ENCODE measurements at places on chromosomes 4 and X. TPM values are rescaled to one million over a fixed set of nuclear protein-coding genes. Genes with fewer than 3 reads are reported as not detected.

GRCh38 chr4:153620352-153620751, 63.7 kb upstream of the TLR2 start:
- no peak for DNase-seq

Gene FUNDC1
- total RNA-seq: 17.3 TPM

DNA sequence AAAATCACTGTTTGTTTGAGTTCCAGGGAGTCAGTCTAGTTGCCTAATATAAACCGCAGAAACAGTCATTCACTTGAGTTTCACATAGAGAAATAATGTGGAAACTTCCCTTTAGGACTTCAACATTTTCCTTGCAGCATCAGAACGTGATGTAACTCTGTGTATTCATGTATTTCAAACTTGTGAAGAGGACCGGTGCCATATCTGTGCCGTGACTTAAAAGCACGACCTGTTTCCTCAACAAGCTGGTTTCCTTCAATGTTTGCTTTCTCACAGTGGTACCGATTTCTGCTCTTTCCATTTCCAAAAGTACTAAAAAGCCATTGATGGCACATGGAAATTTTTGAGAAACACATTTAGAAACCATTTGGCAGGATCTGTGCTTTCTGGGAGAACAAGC, 166.6 kb upstream of the RAPGEF2 start:
- no peak for DNase-seq

DNA sequence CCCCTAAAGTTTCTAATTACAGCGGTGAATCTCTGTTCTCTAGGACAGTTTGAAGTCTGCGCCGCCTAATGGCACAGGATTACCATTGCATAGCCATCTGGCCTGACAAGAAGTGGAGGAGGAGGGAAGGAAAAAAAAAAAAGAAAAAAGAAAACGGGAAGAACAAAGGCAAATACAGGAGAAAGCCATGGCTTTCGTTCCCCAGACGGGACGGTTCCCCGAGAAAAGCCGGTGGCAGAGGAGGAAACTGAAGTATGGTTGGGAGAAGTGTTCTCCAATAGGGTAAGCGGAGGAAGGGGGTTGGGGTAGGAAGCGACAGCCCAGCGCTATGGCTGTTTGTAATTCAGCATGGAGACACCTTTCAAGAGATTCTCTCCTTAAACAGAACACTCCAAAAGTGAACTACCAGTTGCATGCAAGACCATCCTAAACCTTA, 80.8 kb downstream of the HMGN5 start:
- DNase-seq: peak; percentile 46

- DNase-seq: no peak
Observed at GRCh38 chrX:6574762-6575161, 39.8 kb upstream of the VCX3A start.

Gene IL2RG
- not detected for total RNA-seq

GRCh38 chrX:136189222-136189621, 41.9 kb downstream of the FHL1 start:
- no peak for DNase-seq

DNA sequence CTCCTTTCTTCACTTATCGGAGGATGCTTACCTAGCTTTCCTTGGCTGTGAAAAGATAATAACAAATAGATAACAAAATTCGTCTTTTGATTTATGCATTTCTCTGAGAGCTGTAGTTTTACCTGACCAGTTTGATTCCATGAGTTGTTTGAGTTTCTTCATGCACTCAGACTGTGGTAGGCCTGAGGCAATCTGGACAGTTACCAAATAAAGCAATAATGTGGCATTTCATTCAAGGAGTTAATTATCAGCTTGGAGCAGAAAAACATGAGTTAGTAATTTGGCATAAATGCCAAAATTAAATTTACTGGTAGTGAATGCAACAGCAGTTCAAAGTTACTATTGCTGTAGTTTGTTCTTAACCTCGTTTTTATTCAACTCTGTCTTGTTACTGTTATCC, 53.5 kb downstream of the FABP2 start:
- no peak for DNase-seq

DNA sequence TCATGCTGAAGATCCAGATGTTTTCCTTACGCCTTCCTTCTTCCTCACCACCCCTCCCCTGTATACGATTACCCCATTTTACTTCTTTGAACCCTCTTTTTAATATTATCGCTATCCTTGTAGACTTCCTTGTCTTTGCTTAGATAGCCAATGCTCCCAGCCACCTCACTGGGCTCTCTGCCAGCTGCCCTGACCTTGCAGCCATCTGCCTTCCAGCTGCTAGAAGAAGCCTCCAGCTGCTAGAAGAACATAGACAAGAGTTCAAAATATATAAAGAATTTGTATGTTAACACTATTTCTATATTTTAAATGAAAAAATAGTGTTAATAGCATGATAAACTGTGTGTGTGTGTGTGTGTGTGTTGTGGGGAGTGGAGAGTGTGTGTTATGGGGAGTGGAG, 374.7 kb downstream of the ANKRD50 start:
- no peak for DNase-seq

- DNase-seq: no peak
Observed at GRCh38 chr4:89660444-89661172, 176.4 kb downstream of the SNCA start.

- no peak for DNase-seq
Observed at GRCh38 chr4:1610791-1611500, 73.2 kb downstream of the FAM53A start.

Gene CXCL1
- total RNA-seq: 21.4 TPM

Gene TLR10
- not detected for total RNA-seq

Gene DRD5
- not detected for total RNA-seq

GRCh38 chr4:37826295-37827029, at the start of gene PGM2:
Gene PGM2 (plus strand): TSS chr4:37826686. CDS start chr4:37826733, 47 bp downstream.
- DNase-seq: peak; percentile 92

DNA sequence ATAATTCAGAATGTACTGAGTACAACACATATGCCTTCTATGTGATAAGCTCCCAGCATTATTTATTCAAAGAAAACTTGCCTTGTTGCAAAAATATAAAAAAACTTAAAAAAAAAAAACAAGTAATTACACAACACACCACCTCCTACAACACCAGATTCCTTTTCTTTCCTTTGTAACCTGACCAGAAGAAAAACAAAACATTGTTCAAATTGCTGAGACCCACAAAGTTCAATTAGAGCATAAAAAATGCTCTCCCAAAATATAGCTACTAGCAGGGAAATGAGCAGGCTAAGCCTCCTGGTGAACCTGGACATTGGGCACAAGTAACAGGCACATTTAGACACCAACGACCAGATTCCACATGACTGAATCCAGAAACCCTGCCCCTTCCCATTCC, 38.3 kb downstream of the MECP2 start:
- no peak for DNase-seq

GRCh38 chr4:155321006-155321405, 55.8 kb downstream of the MAP9 start:
- no peak for DNase-seq

- peak; percentile 0 for DNase-seq
Observed at GRCh38 chr4:162274354-162274753, 110.6 kb upstream of the FSTL5 start.

Gene NOX1
- total RNA-seq: not detected

GRCh38 chr4:185774845-185775680, 36.9 kb downstream of the SORBS2 start:
- peak; percentile 74 for DNase-seq

DNA sequence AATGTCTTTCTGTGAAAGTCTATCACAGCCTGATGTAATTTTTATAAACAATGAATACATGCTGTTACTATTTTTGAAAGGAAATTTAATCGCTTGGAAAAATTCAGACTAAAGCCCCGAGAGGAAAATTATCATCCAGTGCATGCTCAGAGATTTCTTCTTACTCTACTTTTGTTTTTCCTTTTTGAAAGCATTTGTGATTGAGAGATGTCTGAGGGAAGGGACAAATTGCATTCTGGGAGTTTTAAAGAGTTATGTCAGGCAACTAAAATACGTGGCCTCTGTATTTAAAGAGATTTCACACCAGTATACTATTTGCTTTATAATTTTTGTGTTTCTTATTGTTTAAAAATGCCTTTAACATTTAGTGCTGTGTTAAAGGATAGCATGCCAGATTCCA, 1.4 kb upstream of the ZFX start:
- no peak for DNase-seq

Gene SPANXD
- 1.5 TPM for total RNA-seq
